ENCODE measurements at places on chromosomes 6 and 20. TPM values are rescaled to one million over a fixed set of nuclear protein-coding genes. Genes with fewer than 3 reads are reported as not detected.

IFNGR1 gene
- total RNA-seq: 27.8 TPM

L3MBTL1 gene
- total RNA-seq: 2.1 TPM

HIVEP1 gene
- 17.3 TPM for total RNA-seq

- DNase-seq: no peak
Observed at GRCh38 chr20:23874747-23875146, 4.8 kb downstream of the CST5 start.

- DNase-seq: no peak
Observed at GRCh38 chr6:28531479-28532128, 5.9 kb downstream of the GPX5 start.

DNA sequence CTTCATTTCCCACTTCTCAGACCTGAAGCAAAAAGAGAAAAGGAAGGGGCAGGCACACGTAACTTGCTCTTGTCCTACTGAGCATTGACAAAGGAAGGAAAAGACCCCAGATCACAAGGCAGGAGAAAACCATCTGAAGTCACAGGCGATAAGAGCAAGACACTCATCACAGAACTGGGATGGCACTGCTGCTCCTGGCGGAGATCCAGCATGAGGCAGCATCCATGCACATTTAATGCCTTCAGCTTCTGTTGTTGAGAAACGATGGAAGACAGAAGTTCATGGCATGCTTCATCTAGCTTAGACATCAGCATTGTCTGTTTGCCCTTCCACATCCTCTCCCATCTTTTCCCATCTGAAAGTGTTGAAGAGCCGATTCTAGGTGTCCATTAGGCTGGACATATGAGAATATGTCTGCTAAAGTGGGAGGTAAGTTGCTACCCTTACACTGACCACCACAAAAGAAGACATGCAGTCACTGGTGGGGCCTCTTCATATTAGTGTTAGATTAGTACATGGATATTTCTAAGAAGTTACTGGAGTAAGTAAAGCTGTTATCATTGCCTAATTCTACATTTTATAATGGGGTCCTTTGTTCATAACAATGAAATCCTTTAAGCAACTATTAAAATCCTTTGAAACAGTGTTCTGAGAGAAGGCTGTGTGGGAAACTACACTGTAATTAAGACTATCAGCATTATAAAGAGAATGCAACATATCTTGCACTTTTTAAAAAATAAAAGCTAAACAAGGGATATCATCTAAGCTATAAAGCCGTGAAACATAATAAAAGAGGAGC is 618.5 kb downstream of the C6orf118 start:
- no peak for DNase-seq

GRCh38 chr20:53126185-53126584 is 154.0 kb downstream of the TSHZ2 start:
- DNase-seq: no peak

- DNase-seq: no peak
Observed at GRCh38 chr6:34276881-34277762, 28.3 kb upstream of the SMIM29 start.

GRCh38 chr20:676315-676937 is 824 bp upstream of the SCRT2 start:
- DNase-seq: no peak

- DNase-seq: no peak
Observed at GRCh38 chr6:91298543-91299145, 711.8 kb upstream of the MAP3K7 start.

DNA sequence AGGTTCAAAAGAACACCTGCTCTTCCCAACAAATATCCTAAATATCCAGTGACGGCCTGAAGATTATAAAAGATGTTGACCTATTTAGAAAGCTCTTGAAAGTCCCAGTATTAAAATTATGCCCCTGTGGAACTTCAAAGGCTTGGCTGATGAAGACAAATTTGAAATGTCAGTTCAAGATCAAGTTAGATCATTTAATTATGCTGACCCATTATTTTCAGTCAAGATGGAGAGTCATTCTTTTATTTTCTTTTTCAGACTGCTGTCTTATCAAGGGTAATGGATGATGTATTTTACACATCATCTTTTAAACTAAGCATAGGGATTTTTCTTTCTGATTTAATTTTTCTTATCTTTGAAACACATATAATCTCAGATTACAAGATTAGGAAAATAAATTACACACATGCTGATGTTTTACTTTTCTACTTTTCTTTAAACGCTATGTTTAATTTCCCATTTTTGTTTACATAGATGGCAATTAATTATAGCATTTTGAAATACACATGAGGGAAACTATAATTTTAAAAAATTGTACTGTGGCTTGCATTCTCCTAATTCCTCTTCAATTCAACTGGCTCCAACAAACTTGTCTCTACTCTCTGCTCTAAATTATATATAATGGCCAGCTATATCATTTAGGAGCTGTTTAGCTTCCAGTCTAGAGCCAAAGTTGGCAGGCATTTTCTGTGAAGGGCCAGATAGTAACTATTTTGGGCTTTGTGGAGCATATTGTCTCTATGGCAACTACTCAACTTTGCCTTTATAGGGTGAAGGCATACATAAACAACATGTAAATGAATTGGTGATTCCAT is 123.7 kb downstream of the RCAN2 start:
- DNase-seq: no peak

- no peak for DNase-seq
Observed at GRCh38 chr6:93081901-93082300, 337.5 kb downstream of the EPHA7 start.

DNA sequence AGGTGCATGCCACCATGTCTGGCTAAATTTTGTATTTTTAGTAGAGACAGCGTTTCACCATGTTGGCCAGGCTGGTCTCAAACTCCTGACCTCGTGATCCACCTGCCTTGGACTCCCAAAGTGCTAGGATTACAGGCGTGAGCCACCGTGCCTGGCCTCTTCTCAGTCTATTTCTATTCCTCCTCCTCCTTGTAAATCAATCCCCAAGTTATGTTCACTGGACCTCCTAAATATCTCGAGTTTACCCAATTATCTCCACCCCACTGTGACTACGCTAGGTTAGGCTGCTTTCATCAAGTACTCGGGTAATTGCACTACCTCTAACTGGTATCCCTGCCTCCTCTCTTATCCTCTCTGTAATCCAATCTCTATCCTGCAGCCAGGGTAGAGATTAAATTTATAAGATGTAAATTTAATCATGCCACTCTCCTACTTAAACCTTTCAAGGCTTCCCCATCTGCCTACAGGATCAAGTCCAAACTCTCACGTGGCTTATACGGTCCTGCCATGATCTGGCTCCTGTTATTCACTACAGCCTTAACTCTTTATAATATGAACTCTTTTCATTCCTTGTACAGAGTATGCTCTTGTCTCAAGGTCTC is 837 bp upstream of the MAD2L1BP start:
- DNase-seq: no peak

DNA sequence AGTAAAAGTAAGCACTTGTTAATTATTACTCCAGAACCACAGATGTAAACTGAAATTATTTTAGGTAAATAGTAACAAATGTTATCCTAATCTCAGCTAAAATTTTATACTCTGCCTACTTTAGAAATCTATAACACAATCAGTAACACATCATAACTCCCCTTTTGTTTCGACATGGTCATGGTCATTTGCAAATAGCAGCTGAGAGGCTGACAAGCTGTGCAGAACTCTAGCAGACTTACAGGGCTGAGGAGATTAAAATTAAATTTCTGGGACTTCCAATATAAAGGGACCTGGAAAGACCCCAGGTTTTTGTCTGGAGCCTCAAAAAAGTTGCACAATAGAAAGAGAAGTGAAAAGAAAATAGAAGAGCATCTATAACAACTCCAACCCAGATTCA is 88.8 kb downstream of the PRL start:
- DNase-seq: no peak

- no peak for DNase-seq
Observed at GRCh38 chr20:21944227-21944626, 238.8 kb downstream of the PAX1 start.

DNA sequence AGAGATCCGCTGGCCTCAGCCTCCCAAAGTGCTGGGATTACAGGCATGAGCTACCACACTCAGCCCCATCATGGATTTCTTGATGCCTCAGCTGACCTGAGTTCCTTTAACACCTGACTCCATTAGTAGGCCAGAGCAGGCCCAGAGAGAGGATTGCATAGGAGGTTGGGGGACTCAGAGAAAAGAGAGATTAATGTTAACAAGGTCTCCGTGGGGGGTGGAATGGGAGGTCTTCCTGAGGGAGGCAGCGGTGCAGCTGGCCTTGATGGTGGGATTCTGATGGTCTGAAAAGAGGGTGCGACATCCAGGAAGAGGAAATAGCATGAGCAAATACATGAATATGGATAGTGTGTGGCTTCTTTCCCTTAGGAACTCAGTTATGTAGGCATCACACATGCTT is 9.9 kb downstream of the SGK2 start:
- DNase-seq: no peak

GRCh38 chr6:123016431-123017103 is 20.5 kb downstream of the CLVS2 start:
- no peak for DNase-seq

GRCh38 chr6:34350137-34350933 is 42.1 kb downstream of the NUDT3 start:
- no peak for DNase-seq

- DNase-seq: no peak
Observed at GRCh38 chr6:74018825-74019224, 322.8 kb downstream of the CD109 start.

GRCh38 chr6:50829898-50830444 is 11.3 kb downstream of the TFAP2B start:
- DNase-seq: no peak

DNA sequence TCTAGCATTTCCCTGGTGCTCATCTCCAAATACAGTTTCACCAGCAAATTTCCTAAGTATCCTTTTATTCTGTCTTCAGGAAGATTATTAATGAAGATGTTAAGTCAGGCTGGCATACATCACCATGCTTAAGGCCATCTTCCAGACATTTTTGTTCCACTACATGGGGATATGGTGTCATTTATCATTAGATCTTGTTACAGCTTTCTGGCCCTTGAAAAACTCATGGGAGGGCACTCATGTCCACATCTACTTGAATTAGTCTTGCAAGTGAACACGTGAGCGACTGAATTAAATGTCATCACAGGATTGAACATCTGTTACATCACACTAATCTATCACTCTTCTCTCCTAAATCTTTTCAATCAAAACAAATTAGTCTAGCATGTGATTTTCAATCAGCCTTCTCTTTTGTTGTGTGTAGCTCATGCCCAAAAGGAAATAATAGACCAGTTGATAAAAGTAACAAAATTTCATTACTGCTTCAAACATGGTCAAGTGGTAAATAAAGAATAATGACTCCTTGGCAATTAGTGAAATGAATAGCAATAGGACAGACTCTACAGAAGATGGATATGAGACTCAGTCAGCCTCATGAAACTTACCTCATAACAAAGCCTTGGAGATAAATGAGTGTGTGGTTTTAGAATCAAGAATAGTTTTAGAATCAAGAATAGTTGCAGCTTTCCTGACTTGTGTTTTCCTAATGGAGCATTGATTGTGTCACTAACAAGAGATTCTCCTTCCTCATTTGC is 80.5 kb downstream of the MTFR2 start:
- DNase-seq: no peak

DNA sequence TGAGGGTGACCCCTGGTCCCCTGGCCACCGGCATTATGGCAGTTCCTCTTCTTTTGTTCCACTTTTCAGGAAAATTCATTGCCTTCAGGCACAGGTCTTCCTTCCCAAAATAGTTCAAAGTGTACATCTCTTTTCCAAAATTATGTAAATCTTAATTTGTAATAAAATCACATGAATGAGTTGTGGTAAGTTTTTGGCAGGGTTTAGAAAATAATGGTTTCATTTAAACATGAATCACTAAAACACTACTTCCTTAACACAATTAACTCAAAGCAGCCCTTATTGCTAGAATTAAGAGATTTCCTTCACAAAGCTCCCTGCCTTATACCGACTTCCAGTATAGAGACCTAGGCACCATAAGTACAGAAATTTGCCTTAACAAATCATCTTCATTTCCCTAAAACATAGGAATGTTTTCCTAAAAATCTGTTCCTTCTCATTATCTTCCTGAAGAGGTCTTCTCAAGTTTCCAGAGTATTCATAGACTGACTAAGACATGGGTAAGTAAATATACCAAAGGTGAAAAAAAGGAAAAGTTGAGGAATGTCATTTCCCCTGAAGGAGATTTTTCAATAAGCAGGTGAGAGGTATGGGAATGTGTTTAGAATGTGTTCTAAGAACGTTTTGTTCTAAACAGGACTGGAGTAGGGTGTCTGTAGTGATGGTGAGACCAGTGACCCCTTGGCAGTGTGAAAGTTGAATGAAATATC is 148.2 kb upstream of the CITED2 start:
- no peak for DNase-seq

DNA sequence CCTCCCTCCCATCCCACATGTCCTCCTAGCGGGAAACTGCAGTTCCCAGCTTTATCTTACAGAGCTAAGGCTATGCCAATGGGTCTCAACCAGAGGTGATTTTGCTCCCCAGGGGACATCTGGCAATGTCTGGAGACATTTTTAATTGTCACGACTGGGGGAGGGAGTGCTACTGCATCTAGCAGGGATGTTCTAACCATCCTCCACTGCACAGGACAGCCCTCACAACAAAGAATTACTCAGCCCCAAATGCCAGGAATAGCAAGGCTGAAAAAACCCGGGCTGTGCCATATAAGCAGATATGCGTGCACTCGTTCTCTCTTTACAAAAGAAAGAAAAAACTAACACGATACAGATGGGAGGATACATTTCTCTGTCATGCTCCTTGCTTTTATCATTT is 8.5 kb downstream of the MRPS18A start:
- no peak for DNase-seq

DNA sequence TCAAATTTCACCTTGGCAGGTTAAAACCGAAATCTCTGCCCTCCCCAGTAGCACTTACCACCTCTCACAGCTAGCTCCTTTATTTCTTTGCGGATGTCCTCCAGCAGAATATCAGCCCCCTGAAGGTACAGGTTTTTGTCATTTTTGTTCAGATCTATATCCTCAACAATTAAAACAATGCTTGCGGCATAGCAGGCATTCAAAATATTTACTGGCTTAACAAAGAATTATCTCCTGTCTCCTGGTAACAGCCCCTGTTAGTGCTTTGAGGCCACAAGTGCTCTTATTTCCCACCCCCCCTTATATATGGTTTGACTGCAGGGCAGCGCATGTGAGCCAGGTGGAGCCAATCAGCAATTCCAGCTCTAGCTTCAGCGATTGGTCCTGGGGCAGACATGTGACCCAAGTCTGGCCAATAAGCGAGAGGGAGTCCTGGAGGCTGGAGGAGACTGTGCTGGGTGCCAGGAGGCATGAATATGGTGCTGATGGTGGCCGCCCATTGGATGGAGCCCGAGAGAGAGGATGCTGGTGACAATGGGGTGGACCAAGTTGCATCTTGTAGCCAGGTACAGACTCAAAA is 21.0 kb downstream of the SULF2 start:
- DNase-seq: no peak

GRCh38 chr20:3242172-3242692 is 3.2 kb upstream of the SLC4A11 start:
- DNase-seq: no peak

DNA sequence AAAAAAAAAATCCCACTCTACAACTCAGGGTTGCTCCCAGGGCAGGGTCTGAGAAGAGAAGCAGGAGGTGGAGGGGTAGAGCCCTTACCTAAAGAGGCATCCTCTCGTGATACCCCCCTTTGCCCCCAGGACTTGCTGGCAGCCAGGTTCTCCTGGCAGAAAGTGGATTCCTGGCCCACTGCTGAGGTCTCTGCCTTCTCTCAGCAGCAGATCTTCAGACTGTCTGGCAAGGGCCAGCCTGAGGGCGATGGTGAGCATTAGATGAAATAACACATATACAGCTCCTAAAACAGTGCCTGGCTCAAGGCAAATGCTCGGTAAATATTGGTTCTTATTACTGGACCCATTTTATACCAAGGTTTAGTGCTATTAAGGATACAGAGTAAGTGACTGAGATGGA is 4.8 kb upstream of the GLP1R start:
- no peak for DNase-seq
